ENCODE measurements at places on chromosomes 11 and 22.

DNA sequence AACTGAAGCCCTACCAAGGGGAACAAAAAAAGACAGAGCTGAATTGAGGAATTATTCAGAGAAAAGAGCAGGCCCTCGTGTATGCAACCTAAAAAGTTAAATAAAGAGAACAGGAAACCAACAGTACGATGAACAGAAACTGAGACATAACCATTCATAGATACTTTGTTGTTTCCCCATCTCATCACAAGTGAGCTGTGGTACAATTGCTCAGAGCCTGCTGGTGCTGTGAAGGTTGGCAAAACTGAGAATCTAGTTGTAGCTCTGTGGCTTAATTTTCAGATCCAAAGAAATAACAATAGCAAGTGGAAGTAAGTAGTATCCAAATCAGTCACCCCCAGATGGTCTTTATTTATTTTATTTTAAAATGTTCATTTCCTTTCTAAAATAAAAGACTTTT is 37.7 kb upstream of the BLID start:
- no peak for DNase-seq

DNA sequence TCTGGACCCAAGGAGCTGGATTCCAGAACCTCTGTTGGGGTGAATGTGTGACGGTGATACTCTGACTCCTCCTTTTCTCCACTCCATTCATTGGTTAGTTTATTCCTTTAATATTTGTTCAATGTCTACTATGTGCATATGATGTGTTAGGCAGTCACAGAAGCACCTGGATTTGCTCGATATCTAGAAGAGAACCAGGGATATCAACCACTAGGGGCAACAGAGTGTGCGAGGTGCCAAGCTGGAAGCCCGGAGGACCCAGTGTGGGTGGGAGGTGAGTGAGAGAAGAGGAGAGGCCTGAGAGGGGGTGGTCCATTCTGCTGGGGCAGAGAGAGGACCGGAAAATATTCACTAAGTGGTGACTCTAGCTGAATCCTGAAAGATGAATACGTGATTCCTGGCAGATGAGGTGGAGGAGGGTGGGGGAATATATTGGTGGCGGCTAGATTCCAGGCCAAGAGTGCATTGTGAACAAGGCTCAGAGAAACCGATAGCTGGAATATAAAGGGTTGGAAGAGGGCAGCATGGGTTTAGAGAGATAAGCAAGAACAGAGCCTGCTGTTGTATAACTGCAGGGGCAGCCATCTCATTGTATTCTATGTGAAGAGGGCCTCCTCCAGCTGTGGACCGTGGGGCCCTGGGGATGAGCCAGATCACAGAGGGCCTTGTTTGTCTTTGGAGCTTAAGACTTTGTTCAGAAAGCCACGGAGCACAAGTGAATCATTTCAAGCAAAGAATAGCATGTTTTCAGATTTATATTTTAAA is 6.9 kb upstream of the TIMP3 start:
- DNase-seq, result no peak

DNA sequence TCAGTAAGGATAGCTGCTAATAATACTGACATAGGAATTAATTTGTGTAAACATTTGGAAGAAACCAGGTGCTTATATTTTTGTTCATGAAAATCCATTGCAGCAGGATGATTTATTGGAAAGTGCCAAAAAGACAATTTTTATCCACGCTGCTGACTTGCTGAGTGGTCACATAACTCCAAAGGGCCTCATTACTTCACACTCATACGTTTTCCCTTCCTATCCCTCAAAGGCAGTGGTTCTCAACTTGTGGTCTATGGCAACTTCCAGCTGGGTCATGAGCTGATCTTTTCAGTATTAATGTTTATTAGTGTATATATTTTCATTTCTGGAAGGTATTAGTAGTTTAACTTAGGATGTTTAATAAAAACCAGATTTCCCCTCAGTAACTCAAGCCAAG is 178.1 kb downstream of the UVRAG start:
- DNase-seq, result no peak

DNA sequence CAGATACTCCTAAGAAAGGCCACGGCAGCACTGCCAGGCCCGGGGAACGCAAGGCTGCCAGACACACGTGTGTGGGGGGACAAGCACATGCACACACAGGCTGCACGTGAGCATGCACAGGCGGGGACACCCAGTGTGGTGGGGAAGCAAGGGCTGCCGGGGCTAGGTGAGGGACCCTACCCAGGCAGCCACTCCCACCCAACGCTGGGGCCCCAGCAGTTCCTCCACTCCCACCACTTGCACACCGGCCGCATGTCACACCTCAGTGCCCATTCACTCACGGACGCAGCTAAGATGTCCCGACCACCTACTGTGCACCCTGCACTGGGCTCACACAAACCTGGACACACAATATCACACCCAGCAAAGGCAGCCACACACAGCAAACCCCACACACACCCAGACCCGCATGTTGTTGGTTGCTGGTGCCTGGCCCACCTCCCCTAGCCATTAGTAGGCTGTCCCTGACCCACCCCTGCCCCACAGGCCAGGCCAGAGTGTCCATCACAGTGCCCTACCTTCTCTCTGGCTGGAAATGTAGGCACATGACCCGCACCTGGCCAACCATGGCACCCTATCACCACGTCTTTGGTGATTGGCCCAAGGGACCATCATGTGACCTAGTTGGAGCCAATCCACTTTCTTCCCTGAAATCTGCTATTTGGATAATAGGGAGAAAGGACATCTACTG is 8.8 kb downstream of the SSTR3 start:
- DNase-seq, result no peak

GRCh38 chr11:120139316-120140069 is 1.6 kb upstream of the TRIM29 start:
- DNase-seq, result no peak

DNA sequence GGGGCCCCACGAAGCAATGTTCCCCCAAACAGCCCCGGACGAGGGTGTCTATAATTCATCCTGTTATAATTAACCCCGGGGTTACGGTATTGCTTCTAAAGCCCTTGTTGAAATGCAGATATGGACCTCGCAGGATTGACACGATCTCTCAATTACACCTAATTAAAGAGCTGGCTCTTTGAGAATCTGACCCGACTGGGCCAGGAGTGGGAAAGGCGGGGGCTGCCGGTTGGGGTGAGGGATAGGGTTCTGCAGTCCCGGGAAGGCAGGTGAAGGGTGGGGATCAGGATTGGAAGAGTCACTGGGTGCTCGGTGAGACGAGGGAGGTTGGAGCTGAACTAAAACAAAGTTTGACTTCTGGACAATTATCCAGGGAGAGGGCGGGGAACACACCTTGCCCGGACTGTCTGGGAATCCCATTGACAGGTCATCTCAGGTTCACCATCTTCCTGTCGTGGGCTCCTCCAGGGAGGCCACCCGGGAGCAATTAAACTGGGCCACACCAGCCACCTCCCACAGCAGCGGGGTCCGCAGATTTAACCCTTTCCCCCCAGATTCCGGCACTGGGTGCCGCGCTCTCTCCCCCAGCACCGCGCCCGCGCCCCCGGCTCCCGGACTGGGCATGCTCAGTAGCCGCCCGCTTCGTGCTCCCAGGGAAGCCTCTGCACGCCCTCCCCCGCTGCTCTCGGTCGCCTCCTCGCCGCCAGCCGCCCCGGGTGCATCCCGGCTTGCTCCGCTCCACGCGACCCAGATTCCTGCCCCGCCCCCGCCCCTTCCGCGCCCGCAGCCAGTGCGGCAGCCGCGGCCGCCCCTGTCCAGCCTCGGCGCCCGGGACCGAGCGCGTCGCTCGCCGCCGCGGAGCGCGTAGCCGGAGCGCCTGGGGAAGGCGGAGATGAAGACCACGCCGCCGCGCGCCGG is at the start of gene ELMOD1:
Gene ELMOD1, plus strand, starts transcription at position 688 of the 918 bp plus-strand sequence. CDS start 27,043 bp downstream, outside the sequence.
- DNase-seq, result peak; percentile 29

- peak; percentile 50 for DNase-seq
Measured at GRCh38 chr11:59053387-59053786, 32.7 kb upstream of the GLYATL1B start.

- DNase-seq, result no peak
Measured at GRCh38 chr11:19499026-19499669, 213.5 kb upstream of the NAV2 start.

GRCh38 chr11:120586072-120586471 is 74.5 kb downstream of the GRIK4 start:
- no peak for DNase-seq

GRCh38 chr11:118763041-118763440 is 27.9 kb downstream of the DDX6 start:
- DNase-seq, result no peak

DNA sequence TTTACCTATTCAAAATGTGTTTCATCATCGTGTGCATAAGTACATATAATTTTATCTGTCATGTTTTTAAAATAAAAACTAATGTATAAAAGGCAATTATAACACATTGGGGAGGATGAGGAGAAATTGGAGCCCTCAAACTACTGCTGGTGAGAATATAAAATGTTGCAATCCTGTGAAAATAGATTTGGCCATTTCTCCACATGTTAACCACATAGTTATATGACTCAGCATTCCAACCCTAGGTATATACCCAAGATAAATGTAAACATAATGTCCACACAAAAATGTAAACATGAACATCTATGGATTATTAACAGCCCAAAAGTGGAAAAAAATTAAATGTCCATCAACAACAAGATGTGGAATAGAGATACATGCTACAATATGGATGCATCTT is 928.0 kb upstream of the FAT3 start:
- no peak for DNase-seq

- DNase-seq, result no peak
Measured at GRCh38 chr11:48024635-48025071, 44.3 kb downstream of the PTPRJ start.

DNA sequence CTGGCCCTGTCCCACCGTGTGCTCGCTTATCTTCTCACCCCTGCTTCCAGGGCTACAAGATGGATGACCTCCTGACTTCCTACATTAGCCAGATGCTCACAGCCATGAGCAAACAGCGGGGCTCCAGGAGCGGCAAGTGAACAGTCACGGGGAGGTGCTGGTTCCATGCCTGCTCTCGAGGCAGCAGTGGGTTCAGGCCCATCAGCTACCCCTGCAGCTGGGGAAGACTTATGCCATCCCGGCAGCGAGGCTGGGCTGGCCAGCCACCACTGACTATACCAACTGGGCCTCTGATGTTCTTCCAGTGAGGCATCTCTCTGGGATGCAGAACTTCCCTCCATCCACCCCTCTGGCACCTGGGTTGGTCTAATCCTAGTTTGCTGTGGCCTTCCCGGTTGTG is 86.5 kb downstream of the MYO7A start:
- no peak for DNase-seq

DNA sequence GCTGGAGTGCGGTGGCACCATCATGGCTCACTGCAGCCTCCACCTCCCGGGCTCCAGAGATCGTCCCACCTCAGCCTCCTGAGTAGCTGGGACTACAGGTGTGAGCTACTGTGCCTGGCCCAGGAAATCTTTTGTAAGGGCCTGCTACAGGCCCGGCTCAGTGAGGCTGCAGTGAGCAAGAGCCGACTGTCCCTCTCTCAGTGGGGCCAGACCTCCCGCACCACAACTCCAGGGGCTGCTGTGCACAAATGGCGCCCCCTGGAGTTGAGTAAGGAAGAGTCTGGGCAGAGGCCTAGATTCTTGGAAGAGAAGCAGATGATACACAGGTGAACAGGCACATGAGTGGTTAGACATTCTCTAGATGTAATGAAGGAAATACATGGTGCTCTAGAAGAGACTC is 7.0 kb downstream of the SERHL2 start:
- DNase-seq, result no peak

- no peak for DNase-seq
Measured at GRCh38 chr11:134055029-134055428, 13.8 kb upstream of the JAM3 start.

GRCh38 chr11:130652671-130653335 is 204.4 kb downstream of the ADAMTS15 start:
- DNase-seq, result no peak

- DNase-seq, result no peak
Measured at GRCh38 chr22:44925465-44926123, 84.2 kb downstream of the PHF21B start.

- DNase-seq, result no peak
Measured at GRCh38 chr22:20656516-20656901, 117.4 kb upstream of the SERPIND1 start.

DNA sequence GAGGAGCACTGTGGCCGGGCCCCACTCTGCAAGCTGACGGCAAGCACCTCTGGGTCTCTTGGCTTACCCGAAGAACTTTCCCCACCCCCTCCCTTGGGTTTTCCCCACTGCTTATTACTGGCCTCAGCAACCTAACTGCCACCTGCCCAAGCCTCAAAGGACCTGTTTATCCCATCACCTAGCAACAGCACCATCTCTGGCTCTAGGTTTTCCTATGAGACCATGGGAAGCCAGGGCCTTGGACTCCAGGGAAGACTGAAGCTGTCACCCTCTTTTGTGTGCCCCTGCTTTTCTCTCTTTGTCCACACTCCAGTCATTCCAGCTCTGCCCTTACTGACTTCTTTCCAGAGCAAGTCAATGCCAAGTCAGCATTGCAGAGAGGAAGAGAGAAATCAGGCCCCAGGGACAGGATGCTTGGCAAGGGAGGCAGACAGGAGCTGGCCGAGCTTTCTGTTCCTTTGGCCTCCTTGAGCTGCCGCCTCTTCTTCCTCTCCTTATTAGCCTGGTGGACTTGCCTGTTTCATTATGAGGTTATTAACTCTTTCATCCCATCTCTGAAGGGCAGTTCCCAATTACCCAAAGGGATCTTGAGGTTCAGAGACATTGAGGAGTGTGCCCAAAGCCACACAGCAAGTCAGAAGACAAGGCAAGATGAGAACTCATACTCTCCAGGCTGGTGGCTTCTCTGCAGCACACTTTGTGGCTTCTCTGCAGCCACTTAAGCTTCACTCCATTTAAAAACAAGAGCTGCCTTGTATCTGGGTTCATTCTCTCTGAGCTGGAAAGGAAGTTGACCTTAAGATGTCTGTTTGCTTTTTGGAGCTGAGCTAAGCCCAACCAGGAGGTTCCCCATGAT is at the start of gene SMIM35:
Gene SMIM35, minus strand, starts transcription at position 51 of the 856 bp plus-strand sequence. CDS start 206 bp downstream, outside the sequence.
- DNase-seq, result no peak

GRCh38 chr11:19275496-19275895 is 34.8 kb upstream of the E2F8 start:
- no peak for DNase-seq

DNA sequence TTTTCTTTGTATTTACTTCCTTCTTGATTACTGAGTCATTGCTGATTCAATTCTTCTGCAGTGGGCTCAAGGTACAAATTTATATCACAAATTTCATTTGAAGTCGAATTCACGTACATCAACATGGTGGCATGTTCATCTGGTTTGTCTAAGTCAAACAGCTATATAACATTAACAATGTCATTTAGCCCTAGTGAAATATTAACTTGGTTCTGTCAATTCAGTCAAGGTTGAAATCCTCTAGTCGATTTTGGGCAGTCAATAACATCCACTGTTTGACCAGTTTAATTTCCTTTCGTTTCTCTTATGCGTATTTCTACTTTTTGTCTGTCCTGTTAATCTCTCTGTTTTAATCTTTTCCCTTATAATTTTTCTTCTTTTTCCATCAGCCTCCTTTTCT is 4.1 kb upstream of the ATXN10 start:
- no peak for DNase-seq

GRCh38 chr11:10637731-10638151 is 55.8 kb downstream of the IRAG1 start:
- DNase-seq, result no peak

All from stimulated activated CD8-positive, alpha-beta memory T cell treated with anti-CD3 and anti-CD28 coated beads, Interleukin-7, amount 100 ng/mL, for 4 hours (primary cell).